ENCODE measurements at places on chromosomes 2 and 18. TPM values are rescaled to one million over a fixed set of nuclear protein-coding genes. Genes with fewer than 3 reads are reported as not detected.

DNA sequence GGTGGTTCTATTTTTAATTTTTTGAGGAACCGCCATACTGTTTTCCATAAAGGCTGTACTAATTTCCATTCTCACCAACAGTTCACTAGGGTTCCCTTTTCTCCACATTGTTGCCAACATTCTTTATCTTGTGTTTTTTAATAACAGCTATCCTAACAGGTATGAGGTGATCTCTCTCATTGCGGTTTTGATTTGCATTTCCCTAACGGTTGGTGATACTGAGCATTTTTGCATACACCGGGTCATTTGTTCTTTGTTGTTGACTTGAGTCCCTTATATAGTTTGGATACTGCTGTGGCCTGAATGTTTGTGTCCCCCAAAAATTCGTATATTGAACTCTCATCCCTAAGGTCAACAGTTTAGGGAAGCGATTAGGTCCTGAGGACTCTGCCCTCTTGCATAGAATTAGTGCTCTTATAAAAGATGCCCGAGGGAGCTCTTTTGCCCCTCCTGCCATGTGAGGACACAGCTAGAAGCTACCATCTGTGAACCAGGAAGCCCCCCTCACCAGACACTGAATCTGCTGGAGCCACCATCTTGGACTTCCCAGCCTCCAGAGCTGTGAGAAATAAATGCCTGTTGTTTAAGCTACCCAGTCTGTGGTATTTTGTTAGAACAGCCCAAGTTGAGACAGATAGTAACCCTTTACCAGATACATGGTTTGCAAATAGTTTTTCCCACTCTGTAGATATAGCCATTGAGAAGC lies 4.7 kb downstream of the IMP4 start:
- no peaks in the 10 kb centered on the region for H3K27me3 ChIP-seq
- H3K4me3 ChIP-seq: no peak overlapping the region
- H3K4me1 ChIP-seq: peaks cover 9% of the 10 kb centered on the region

DNA sequence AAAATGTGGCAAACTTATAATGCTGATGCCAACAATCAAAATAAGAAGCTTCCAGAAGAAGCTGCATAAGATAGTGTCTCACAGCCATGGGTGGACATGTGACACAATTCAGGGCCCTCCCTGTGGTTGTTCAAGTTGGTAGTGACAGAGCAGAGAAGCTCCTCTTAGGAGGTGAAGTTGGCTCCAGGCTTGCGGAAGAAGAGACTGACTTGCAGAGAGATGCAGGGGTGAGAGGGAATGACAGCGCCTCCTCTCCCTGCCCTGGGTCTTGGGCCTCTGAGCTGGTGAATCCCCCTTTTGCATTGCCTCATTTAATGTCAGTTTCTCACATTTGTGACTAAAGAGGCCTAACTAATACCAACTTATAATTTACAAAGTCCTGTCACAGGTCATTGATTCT lies 23.0 kb upstream of the RHOB start:
- H3K4me1 ChIP-seq: peaks cover 56% of the 10 kb centered on the region
- H3K27ac ChIP-seq: peak overlapping the region; percentile 88
- no peak for DNase-seq
- no peak overlapping the region for H3K4me3 ChIP-seq
- H3K36me3 ChIP-seq: no peaks in the 10 kb centered on the region

DNA sequence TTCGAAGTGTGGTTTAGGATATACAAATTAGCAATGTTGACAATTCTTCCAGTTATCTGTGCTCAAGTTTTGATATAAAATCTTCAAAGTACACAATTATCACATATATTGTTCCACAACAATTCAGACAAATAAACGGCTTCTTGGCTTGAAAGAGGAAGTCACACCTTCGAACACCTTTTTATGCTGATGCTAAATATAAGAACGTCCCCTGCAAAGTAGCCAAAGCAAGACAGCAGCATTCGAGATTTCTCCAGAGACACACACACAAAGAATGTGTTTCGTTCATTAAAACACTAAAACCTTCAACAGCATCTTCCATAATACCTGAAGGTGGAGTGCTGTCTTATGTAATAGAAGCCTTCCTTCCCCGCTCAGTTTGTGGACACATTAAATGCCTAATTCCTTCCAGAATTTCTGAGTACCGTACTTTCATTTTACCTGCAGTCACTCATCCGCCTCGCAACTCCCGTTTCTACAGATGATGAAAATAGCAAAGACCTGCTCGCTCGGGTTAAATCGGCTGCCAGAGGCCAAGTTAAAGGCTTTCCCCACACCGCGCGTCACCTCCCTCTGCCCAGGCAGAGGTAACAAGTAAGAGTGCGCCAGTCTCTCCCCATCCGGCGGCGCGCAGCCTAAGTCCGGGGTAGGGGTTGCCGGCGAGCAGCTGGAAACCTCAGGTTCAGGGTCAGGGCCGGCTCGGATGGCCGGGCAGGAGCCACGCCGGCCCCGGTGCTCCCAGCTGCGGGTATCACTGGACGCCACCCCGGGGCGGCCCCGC lies 847 bp downstream of the SERPINE2 start:
- peak overlapping the region; percentile 56 for H3K4me3 ChIP-seq
- peaks cover 13% of the 10 kb centered on the region for H3K4me1 ChIP-seq
- DNase-seq: peak; percentile 55
- no peaks in the 10 kb centered on the region for H3K36me3 ChIP-seq
- no peaks in the 10 kb centered on the region for H3K27me3 ChIP-seq
- H3K27ac ChIP-seq: no peak overlapping the region

DNA sequence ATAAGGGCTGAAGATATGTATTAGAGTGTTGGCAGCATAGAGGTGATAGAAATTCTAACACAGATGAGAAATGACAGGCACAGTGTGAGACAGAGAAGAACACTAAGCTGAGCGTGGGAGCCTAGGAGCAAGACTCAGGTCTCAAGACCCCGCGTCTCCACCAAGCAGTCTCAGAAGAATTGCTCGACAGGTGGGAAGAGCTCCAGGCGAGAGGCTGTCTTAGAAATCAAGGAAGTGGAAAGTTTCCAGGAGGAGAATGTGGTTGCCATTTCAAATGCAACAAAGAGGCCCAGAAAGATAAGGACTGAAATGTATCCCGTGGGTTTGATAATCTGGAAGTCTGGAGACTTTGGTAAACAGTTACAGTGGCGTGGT lies 31.5 kb upstream of the CAB39 start:
- no peaks in the 10 kb centered on the region for H3K4me1 ChIP-seq
- H3K27me3 ChIP-seq: peaks cover 3% of the 10 kb centered on the region

The FAM210A gene
- total RNA-seq: 11.4 TPM
